Nephron progenitor cell (in vitro differentiated cells): ENCODE measurements at places on chromosomes 1 and 21.

DNA sequence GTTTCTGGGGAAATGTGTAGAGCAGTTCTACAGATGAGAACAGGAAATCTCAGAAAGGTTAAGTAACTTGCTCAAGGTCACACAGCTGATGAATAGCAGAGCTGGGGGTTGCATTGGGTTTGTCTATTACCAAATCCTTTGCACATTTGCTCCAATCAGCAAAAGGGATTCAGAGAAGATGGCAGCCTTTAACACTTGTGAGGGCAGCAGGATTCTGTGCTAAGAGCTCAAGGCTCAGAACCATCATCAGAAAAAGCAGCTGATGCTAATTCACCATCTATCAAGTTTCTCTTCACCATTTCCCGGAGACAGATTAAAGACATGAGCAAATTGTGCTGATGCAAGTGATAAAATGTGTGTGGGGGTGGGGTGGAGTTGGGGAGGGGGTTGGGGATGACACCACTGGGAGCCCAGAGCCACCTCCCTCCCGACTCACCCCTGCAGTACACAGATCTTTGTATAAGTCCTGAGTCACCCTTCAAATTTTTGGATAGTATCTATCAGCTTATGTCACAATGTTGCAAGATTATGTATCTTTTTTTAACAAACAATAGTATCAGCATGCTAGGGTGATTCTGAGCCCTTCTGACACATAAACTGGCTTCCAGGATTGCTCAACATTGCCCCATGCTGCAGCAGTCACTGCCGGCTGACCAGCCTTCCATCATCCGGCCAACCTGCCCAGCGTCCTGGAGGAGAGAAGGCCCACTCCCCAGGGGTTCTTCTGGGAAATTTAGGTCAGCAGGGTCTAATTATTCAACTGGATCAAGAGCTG is 2.8 kb upstream of the SPSB1 start:
- no peak for DNase-seq
- H3K4me1 ChIP-seq: peaks cover 14% of the 10 kb centered on the region
- H3K4me3 ChIP-seq: no peak overlapping the region
- H3K27me3 ChIP-seq: peaks cover 7% of the 10 kb centered on the region
- H3K27ac ChIP-seq: no peak overlapping the region

DNA sequence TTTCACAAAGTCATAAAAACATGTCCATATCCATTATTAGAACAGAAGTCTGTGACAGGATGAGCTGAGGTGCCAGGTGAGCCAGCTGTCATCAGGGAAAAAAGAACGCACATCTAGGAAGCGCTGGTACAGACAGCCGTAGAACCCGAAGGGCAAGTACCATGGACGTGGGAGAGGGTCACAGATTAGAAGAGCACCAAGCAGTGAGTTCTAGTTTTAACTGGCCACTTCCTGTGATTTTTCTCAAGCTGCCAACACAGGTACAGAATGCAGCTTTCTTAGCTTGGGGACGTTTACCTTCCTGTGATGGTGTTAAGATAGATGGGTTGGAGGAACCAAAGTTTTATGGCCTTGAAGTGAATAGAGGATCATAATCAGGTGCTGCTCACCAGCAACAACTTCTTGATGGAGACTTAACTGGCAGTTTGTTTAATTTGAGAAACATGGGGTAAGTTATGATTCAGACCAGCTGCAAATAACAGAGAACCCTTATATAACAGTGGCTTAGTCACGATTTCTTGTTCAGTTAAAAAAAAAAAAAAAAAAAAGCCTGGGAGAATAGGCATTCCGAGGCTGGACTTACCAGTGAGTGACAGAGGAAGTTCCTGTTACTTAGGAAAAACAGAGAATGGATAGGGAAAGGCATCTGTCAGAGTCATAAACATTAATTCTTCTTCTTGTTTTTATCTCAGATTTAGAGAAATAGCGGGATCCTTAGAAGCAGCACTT is 30.9 kb downstream of the AGT start:
- no peaks in the 10 kb centered on the region for H3K4me1 ChIP-seq
- H3K36me3 ChIP-seq: peaks cover 70% of the 10 kb centered on the region
- no peaks in the 10 kb centered on the region for H3K27me3 ChIP-seq

DNA sequence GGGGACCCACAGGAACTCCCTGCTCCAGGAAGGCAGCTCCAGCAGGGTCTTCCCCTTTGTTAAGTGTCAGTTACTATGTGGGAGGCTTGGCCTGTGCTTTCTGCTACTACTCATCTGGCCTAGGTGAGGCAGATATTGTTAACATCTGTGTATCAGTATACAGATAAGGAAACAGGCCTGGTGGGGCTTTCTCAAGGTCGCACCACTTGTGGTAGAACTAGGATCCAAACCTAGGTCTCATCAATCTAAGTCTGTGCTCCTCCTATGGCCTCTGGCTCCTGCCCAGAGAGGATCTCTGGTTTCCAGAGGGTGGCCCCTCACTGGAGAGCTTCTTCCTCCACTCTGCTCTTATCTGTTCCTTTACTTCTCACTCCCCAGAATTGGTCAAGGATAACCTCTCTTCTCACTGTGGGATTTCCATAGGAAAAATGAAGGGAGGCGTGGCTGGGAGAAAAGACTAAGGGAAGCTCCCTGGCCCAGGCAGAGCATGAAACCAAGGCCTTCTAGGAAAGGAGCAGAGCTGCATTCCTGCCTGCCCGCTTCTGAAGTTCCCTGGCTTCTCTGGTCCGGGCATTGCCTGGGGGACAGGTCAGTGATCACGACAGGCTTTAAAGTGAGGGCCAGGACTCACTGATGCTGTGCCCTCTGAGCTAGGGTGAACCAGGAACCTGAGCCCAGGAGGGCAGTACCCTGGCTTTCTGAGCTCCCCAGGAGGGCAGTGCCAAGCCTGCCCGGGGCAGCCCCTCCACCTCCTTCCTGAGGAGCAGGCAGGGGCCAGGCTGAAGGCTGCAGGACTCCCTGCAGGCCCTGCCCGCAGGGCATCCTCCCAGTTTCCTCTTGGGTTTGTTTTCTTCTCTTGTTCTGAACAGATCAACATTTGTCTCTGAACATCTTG is 5.8 kb downstream of the KCNC4 start:
- H3K27ac ChIP-seq: no peak overlapping the region
- peaks cover 55% of the 10 kb centered on the region for H3K27me3 ChIP-seq
- H3K36me3 ChIP-seq: no peaks in the 10 kb centered on the region

GRCh38 chr1:37478890-37479254 is 4.5 kb downstream of the ZC3H12A start:
- peaks cover 36% of the 10 kb centered on the region for H3K4me1 ChIP-seq
- no peak for DNase-seq
- H3K27me3 ChIP-seq: peaks cover 13% of the 10 kb centered on the region

DNA sequence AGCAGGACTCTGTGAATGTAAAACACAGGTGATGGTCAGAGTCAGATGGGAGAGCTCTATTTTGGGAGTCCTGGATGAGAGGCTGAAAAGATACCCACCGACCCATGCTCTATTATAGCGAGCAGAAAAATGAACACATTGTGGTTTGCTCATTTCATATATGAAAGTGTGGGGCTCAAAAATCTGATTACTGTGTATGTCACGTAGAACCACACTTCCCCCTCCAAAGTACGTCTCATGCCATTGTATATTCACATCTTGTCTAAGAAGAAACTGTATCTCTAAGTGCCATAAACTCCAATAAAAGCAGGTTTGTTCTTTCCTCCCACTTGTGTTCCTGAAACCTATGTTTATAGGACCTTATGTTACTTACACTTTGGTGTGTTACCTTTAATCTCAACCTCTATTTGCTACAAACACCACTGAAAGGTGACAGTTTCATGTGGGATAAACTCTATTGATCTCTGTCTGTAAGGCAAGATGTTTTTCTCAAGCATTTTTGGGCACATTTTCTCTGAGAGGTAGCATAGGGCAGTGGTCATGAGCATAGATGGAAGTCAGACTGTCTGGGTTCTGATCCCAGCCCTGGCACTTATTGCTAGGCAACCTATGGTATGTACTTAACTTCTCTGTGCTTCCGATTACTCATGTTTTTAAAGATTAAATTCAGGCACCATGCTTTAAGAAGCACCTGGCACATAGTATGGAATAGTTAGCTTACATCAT is 214.4 kb downstream of the ST6GALNAC3 start:
- peaks cover 52% of the 10 kb centered on the region for H3K4me1 ChIP-seq
- H3K27ac ChIP-seq: peak overlapping the region; percentile 70
- no peak for DNase-seq
- H3K36me3 ChIP-seq: no peaks in the 10 kb centered on the region
- no peaks in the 10 kb centered on the region for H3K27me3 ChIP-seq

GRCh38 chr1:56363007-56363770 is 216.2 kb downstream of the PLPP3 start:
- H3K27ac ChIP-seq: no peak overlapping the region
- H3K27me3 ChIP-seq: no peaks in the 10 kb centered on the region
- no peak overlapping the region for H3K4me3 ChIP-seq
- H3K36me3 ChIP-seq: no peaks in the 10 kb centered on the region
- DNase-seq: no peak
- H3K4me1 ChIP-seq: peaks cover 12% of the 10 kb centered on the region

DNA sequence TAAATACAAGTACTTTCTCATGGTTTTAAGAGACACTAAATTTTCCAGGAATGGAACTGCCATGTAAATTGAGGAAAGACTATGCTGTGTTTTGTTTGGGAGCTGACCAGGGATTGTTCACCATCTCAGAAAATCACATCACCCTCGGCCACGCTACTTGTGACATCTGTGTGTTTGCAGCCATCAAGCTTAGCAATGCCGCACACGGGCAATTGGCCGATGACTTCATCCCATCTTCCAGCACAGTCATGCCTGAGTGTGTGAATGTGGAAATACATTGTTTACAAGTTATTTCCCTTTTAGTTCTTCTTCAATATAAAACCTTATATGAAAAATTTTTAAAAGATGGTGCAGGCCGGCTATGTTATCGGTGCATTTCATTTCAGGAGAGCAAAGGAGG is 121.6 kb downstream of the GLIS1 start:
- no peak overlapping the region for H3K4me3 ChIP-seq

GRCh38 chr1:15320267-15320666 is 73.2 kb downstream of the FHAD1 start:
- H3K4me3 ChIP-seq: no peak overlapping the region
- H3K4me1 ChIP-seq: peaks cover 30% of the 10 kb centered on the region
- DNase-seq: no peak
- no peaks in the 10 kb centered on the region for H3K36me3 ChIP-seq

GRCh38 chr1:207806531-207807325 is 54.9 kb downstream of the CD46 start:
- no peak for DNase-seq
- H3K27me3 ChIP-seq: peaks cover 4% of the 10 kb centered on the region
- peaks cover 59% of the 10 kb centered on the region for H3K4me1 ChIP-seq

DNA sequence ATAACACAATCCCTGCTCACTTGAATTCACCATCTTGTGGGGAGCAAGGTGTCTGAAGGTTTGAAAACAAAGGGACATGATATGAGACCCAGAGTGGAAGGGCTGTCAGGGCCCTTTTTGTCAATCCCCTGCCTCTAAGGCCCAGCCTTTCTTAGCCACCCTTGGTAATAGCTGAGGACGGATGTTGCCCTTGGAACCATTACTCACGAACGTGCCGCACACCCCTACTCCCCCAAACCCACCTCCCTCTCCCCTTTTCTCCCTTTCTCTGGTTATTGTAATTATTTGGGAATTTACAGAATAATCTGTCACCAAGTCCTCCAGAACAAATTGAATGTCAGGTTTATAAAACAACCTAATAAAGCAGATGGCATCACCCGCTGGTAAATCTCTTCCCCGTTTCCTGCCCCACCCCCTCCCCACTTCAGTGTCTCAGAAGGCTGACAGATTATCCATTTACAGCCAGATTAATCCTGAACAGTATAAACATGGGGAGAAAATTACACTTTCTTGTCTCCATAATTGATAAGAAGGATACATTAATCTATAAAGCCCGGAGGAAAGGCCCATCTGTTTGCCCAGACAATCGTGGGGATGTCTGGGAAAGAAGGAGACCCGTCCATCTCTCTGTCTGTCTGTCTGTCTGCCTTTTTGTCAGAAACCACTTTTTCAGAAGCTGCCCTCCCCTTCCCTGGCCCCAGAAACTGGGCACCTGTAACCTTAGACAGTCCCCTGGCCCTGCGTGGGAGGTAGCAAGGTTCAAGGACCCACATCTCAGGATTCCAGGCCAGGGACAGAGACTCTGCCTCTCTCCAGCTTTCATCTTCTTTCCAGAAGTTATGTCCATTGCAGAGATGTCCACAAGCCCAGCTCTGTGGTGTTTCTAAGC is 60.6 kb upstream of the CD34 start:
- H3K27me3 ChIP-seq: peaks cover 40% of the 10 kb centered on the region
- H3K27ac ChIP-seq: no peak overlapping the region
- no peak overlapping the region for H3K4me3 ChIP-seq
- no peak for DNase-seq
- peaks cover 29% of the 10 kb centered on the region for H3K4me1 ChIP-seq
- H3K36me3 ChIP-seq: no peaks in the 10 kb centered on the region

DNA sequence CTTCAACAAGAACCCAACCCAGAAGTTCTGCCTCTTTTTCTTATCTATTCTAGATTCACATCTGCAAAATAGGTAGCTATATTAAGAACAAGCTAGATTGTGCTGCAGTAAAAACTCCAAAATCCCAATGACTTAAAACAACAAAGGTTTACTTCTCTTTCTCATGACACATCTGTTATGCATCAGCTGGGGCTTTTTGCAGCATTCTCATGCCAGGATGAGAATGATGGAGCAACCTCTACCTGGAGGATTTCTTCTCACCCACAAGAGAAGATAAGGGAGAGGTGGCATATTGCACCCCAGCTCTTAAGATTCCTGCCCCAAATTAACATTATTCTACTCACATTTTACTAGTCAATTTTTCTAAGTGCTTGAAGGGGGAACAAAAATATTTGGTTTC is 152.3 kb upstream of the SPAG17 start:
- peaks cover 7% of the 10 kb centered on the region for H3K27me3 ChIP-seq
- H3K36me3 ChIP-seq: no peaks in the 10 kb centered on the region
- peaks cover 28% of the 10 kb centered on the region for H3K4me1 ChIP-seq
- no peak overlapping the region for H3K4me3 ChIP-seq
- no peak overlapping the region for H3K27ac ChIP-seq

GRCh38 chr21:43719748-43720538 is 1.0 kb downstream of the PDXK start:
- peaks cover 38% of the 10 kb centered on the region for H3K27me3 ChIP-seq
- H3K4me3 ChIP-seq: peak overlapping the region; percentile 79
- peaks cover 21% of the 10 kb centered on the region for H3K4me1 ChIP-seq
- H3K36me3 ChIP-seq: no peaks in the 10 kb centered on the region

GRCh38 chr1:216005916-216006315 is 417.3 kb downstream of the USH2A start:
- H3K4me3 ChIP-seq: no peak overlapping the region
- no peaks in the 10 kb centered on the region for H3K36me3 ChIP-seq
- no peak for DNase-seq
- H3K4me1 ChIP-seq: no peaks in the 10 kb centered on the region

- peaks cover 21% of the 10 kb centered on the region for H3K4me1 ChIP-seq
- no peak overlapping the region for H3K4me3 ChIP-seq
- H3K36me3 ChIP-seq: no peaks in the 10 kb centered on the region
- DNase-seq: no peak
Observed at GRCh38 chr1:178530037-178530402, 17.1 kb downstream of the TEX35 start.

- no peak overlapping the region for H3K27ac ChIP-seq
- no peak overlapping the region for H3K4me3 ChIP-seq
- peaks cover 22% of the 10 kb centered on the region for H3K36me3 ChIP-seq
- no peaks in the 10 kb centered on the region for H3K27me3 ChIP-seq
- DNase-seq: no peak
Observed at GRCh38 chr1:102853701-102854187, 254.6 kb downstream of the COL11A1 start.
